ENCODE measurements at places on chromosomes 12 and 14.
A peak's percentile ranks its signal among the peaks of the same experiment; 100 is the strongest.

DNA sequence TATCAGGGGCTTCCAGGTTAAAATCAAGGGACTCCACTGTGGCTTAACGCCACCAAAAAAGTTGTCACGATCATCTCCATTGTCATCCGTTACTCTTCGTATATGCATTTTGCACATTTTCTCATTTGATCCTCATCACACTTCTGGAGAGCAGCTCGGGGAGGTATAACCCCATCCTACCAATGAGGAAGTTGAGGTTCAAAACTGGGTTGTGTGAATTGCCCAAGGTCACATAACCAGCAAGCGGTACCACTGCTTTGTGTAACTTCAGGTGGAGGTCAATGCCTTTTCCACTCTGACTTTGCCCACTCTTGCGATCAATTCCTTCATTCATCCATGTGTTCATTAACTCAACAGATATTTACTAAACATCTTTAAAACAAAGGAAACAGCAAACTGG, 71.1 kb upstream of the CCND2 start:
- no peak for DNase-seq

GRCh38 chr12:19189522-19189921, 60.0 kb downstream of the PLEKHA5 start:
- DNase-seq, result no peak

DNA sequence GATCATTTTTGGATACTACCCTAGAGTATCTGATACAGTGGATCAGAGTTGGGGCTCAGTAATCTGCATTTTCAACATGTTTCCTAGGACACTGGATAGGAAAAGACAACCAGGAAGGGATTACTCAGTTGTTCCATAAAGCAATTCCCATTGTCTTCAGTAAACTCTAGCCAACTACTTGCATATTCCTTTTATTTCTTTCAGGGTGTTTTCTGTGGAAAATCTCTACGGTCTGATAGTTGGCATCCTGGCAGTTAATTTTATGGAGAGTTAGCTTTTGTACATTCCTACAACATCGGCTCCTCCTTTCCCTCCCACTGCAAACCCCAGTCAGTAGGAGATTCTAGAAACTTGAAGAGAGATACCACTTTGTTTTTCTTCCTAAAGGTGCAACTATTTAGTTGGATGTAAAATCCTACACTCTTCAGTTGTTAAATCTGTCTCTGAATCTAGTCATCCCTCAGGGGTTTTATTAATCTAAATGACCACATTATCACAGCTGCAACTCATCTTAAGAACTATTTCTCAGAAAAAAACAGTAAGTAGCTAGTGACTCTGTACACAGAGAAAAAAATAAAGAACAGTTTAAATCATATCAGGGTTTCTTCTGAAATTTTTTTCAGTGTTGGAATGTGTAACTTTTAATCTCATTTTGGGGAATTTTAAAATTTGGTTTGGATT, 103.9 kb downstream of the PDE3A start:
- no peak for DNase-seq

- no peak for DNase-seq
Observed at GRCh38 chr12:51202718-51203117, 15.1 kb downstream of the POU6F1 start.

DNA sequence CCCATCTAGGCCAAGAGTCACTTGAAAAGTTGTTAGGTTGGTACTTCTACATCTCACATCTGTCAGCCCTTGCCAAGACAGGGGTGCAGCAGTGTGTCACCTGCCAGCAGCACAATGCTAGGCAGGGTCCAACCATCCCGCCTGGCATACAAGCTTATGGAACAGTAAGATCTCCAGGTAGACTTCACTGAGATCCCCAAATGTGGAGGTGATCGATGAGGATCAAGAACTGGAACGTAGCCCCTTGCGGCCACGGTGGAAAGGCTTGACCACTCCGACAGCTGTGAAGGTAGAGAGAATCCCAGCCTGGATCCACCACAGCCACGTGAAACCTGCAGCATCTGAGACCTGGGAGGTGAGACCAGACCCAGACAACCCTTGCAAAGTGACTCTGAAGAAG, 696.0 kb upstream of the LMO3 start:
- no peak for DNase-seq

- no peak for DNase-seq
Observed at GRCh38 chr12:81797100-81797499, 38.0 kb upstream of the PPFIA2 start.

GRCh38 chr14:56294128-56294527, 175.9 kb downstream of the PELI2 start:
- no peak for DNase-seq

GRCh38 chr14:28987516-28987915, 220.9 kb downstream of the FOXG1 start:
- no peak for DNase-seq

DNA sequence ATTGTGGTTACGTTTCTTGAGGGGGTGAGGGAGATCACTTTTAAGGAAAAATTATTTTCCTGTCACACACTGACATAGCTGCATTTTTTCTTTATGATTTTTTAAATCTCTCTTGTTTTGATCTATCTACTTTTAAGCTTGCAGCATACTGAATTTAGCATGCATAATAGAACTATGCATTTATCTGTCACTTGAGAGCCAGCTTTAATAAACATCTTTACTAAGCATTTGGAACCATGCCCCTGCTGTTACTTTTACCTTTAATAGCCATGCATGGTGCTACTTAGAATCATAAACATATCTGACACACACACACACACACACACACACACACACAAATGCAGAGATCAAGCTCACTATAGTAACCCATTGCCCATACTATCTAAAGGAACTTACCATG, 486.2 kb downstream of the NELL2 start:
- DNase-seq, result no peak

- no peak for DNase-seq
Observed at GRCh38 chr12:104506676-104507401, 50.1 kb downstream of the CHST11 start.

DNA sequence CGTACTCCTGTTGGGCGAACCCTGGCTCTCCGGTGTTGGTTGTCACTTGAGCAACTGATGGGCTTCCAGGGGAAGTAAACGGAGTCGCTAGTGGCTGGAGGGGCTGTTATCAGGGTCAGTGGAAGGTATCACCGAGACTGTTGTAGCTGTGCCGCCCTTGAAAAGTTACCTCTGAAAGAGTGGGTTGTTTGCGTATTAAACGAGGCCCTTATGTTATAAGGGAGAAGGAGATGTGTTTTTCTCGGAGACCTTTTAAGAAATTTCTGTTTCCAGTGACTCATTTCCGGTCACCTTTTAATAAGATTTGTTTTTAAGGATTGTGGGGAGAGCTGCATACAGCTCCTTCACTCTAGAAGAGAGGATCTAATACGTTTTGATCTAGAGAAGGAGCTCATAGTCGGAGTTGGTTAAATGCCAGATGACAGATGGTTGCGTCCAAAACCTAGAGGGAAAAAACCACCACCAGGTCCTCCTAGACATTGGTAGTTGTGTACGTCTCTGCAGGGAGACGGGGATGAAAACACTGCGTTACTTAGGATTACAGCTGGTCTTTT, 750 bp upstream of the DBX2 start:
- no peak for DNase-seq

- no peak for DNase-seq
Observed at GRCh38 chr12:76702946-76703345, 61.0 kb upstream of the ZDHHC17 start.

GRCh38 chr12:39095636-39096330, 190.4 kb upstream of the CPNE8 start:
- DNase-seq, result no peak

DNA sequence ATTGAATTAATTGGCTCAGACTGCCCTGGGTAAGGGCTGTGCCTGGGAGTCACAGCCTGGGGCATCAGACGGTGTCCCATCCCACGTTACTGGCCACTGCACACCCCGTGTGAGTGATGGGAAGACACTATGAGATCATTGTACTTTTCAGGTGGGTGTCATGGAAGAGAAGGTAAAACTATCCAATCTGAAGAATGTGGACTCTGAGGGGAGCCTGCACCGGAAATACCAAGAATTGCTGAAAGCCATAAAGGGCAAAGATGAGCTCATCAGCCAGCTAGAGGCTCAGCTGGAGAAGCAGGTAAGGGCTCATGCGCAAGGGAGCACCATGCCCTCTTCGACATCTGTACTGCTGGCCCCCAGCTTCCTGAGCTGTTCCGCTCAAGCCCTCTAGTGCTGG, 24.0 kb downstream of the PLEKHH1 start:
- DNase-seq, result no peak

- no peak for DNase-seq
Observed at GRCh38 chr14:92412912-92413311, 89.9 kb downstream of the SLC24A4 start.

DNA sequence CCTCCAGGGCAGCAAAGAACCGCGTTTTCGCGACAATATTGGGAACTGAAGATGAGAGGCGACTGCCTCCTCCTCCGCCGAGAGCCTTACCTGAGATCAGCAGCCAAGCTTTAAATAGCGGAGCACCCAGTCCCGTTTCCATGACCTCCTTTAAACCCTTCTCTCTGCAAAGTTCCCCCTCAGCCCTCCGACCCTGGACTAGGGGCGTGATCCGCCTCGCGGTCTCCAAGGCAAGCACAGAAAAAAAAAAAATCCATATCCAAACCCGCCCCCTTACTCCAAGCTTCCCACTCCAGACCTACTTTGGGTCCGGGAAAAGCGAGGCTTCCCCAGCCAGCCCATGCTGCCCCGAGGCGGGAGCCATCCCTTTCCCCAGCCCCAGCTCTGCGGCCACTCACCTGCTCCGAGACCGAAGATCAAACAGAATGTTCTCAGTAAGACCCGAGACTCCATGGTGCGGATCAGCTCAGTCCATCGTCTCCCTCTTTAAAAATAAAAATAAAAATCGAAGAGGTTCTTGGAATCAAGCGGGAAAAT, 630 bp downstream of the NELL2 start:
- DNase-seq, result no peak

DNA sequence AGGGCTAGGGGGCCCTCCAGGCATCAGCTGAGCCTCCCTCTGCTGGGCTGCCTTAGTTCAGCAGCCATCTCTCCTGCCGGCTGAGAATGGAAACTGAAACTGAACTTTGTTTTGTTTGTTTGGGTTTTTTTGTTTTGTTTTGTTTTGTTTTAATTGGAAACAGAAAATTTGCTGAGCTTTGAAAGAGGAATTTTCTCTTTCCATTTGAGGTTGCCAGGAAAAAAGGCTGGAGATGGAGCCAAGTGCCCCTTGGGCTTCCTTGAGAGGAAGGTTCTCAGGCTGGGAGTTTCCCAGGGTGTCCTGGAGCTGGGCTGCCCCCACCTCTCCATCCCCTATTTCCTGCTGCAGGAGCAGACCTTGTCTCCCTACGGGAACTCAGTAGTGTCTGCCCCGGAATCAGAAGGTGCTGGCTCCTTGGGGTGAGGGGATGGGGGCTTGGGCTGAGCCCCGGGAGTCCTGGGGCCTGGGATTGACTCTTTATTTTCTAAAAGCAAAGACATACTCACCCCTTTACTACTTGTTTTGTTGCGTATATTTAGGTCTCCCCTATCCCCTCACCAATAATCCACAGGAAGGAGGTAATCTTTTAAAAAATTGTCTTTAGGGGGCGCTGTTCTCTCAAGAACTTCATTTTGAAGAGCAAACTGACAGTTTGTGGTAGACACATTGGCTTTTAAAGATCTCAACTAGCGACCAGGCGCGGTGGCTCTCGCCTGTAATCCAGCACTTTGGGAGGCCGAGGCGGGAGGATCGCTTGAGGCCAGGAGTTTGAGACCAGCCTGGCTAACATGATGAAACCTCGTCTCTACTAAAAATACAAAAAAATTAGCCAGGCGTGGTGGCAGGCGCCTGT, 21.3 kb upstream of the OASL start:
- DNase-seq, result peak; percentile 42

DNA sequence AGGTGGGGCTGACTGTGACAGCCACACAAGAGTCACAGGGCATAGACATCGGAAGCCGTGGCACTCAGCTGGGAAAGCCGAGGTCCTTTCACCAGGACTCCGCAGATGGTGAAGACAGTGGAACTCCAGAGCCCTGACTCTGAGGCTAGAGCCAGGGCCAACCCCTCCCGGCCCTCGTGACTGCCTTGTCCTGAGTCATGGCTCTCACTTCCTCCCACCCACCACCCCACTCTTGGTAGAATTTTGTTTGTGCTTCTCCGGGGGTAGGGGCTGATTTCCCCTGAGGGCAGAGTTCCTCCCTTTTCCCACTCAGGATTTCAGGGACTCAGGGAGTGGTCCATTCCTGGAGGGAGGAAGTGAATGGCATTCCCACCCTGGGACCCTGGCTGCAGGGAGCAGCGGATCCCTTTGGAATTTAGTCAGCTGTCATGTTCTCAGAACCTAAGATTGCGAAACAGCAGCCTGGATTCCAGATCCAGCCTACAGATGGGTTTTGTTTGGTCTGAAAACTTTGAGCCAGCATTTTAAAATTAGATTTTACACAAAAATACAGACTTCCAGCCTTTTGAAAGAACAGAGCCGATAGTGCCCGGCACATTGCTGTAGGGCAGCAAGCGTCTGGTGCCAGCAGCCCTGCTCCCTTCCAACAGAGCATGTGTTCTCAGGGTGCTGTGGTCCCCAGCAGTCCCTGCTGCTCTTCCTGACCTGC, 50.7 kb downstream of the TPCN1 start:
- DNase-seq, result no peak

- DNase-seq, result no peak
Observed at GRCh38 chr12:23560611-23561010, 388.9 kb downstream of the SOX5 start.

- DNase-seq, result no peak
Observed at GRCh38 chr14:68780358-68781160, 12.3 kb downstream of the ZFP36L1 start.

GRCh38 chr12:115857923-115858322, 419.6 kb downstream of the MED13L start:
- DNase-seq, result no peak

- DNase-seq, result no peak
Observed at GRCh38 chr12:1888923-1889322, 29.5 kb downstream of the CACNA2D4 start.

GRCh38 chr12:7068240-7068993, 7.9 kb downstream of the C1S start:
- no peak for DNase-seq

- DNase-seq, result no peak
Observed at GRCh38 chr14:64788706-64789105, 84.5 kb downstream of the PLEKHG3 start.

- DNase-seq, result no peak
Observed at GRCh38 chr14:100022772-100023451, 42.3 kb upstream of the EVL start.

GRCh38 chr12:12885096-12885792, 6.1 kb upstream of the GPRC5A start:
- no peak for DNase-seq

DNA sequence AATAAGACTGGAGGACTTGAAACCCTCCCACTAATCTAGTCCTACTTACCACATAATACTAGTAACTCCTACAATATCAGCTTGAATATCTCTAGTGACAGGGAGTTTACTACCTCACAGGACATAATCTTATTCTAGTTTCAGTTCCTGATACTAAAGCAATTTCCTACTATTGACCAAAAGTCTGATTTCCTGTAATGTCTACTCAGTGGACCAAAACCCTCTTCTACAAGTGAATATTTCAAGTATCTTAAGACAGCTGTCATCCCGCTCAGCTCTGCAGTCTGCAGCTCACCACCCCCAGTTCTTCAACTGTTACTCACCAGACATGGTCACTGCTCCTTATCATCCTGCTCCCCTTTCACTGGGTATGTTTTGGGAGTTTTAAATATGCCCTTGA, 70.8 kb upstream of the TMCC3 start:
- no peak for DNase-seq

Measured in stimulated activated CD8-positive, alpha-beta memory T cell treated with anti-CD3 and anti-CD28 coated beads, Interleukin-2, amount 100 ng/mL, for 1 hour (primary cell).